ENCODE measurements at places on chromosomes 11 and 22. TPM values are rescaled to one million over a fixed set of nuclear protein-coding genes. Genes with fewer than 3 reads are reported as not detected.
A peak's percentile ranks its signal among the peaks of the same experiment; 100 is the strongest.

- DNase-seq: no peak
These were observed 26.0 kb downstream of the ZNRF3 start for GRCh38 chr22:28909375-28909774.

- no peak for DNase-seq
These were observed 2216.6 kb upstream of the RAG2 start for GRCh38 chr11:38814670-38815069.

DNA sequence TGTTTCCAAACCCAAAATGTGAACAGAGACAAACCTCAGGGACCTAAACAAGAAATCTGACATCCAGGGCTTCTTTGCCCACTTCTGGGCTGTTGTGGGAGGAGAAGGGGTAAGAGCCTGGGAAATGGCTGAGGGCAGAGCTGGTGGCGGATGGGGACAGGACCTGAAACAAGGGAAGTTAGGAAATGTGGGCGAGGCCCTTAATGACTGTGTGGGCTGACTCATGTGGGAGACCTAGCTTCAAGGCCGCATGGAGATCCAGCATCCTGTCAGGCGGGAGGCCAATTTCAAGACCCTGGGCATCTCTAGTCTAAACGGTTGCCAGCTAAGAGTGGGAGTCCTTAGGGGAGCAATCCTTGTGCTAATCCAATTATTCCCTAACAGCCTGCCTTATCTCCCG, 2.1 kb upstream of the OAF start:
- DNase-seq: no peak

GRCh38 chr22:23697031-23697970, 6.5 kb downstream of the RGL4 start:
- DNase-seq: no peak

DNA sequence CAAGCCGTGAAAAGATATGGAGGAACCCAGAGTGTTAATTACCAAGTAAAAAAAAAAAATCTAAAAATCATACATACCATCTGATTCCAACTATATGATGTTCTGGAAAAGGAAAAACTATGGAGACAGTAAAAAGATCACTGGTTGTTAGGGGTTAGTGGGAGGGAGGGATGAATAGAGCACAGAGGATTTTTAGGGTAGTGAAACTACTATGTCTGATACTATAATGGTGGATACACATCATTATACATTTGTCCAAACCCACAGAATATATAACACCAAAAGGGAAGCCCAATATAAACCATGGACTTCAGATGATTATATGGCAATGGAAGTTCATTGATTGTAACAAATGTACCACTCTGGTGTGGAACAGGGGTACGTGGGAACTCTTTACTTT, 74.1 kb downstream of the ENTHD1 start:
- no peak for DNase-seq

- no peak for DNase-seq
These were observed 69.2 kb downstream of the ISX start for GRCh38 chr22:35135165-35135564.

DNA sequence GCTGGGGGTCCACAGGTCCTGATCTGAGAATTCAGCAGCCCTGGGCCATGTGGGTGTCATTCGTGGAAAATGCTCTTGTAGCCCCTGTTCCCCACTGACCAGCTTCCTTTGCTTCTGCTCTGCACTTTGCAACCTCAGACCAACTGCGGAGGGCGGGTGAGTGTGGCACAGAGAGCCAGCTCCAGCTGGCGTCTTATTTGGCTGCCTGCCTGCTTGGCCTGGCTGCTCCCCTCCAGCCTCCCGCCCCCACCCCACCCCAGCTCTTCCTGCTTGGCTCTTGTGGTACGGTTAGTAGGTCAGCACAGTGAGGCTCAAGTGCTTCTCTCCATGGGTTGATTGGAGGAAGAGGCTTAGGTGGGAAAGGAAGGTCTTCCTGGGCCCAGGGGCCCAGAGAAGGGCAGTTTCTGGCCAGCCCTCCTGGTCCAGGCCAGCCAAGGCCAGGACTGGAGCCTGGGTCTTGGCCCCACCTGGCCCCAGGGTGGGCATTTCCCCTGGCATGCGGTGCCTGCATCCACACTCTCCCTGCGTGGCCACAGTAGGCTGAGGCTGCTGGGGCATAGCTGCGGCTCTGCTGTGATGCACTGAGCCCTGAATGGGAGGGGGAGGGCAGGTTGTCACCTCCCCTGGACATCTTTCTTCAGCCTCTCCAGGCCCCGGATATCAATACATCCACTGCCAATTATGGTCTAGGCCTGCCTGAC, 26.5 kb downstream of the MYO7A start:
- DNase-seq: no peak

DNA sequence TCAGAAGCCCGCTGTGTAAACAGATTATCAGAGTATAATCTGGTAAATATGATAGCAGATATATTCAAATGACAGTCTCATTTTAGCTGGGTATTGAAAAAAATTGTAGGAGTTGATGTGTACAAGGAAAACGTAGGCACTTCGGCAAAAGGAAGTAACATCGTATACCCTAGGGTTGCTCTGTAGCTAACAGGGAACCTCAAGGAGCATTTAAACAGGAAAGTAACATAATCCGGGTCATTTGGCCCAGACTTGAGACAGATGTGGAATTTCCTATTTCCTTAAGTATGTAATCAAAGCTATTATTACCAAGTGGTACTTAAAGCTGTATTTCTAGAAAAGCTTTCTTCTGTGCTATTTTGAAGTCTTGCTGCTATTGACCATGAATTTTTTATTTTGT, 215.6 kb downstream of the DDX10 start:
- DNase-seq: no peak

GRCh38 chr22:27630754-27631153, 170.8 kb downstream of the MN1 start:
- peak; percentile 61 for DNase-seq

DNA sequence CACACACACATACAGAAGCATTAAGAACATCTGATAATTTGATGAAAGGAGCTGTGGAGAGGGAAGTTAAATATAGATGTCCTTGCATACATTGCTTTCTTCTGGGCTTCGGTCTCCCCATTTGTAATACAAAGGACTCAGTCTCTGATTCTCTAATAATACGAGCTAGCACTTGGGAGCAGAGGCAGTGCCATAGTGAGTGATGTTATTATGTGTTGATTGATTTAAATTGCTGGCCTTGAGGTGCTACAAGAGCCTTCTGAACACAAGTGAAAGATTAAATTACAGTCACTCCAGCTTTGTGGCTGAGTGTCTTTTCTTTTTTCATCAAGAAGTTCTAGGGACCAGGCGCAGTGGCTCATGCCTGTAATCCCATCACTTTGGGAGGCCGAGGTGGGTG, 61.5 kb upstream of the HMGXB4 start:
- DNase-seq: no peak

- no peak for DNase-seq
These were observed 81.9 kb downstream of the RAB30 start for GRCh38 chr11:82989628-82990404.

- no peak for DNase-seq
These were observed 205.0 kb upstream of the RAG2 start for GRCh38 chr11:36803084-36803483.

- DNase-seq: no peak
These were observed 6.5 kb downstream of the LMO1 start for GRCh38 chr11:8257003-8257664.

Gene GTSE1
- total RNA-seq: 42.6 TPM

Gene SYT13
- 6.0 TPM for total RNA-seq

Gene NDUFS3
- total RNA-seq: 130 TPM

Gene ARVCF
- 40.7 TPM for total RNA-seq

All from H9 (cell line).